ENCODE measurements at places on chromosomes 11 and 22.

DNA sequence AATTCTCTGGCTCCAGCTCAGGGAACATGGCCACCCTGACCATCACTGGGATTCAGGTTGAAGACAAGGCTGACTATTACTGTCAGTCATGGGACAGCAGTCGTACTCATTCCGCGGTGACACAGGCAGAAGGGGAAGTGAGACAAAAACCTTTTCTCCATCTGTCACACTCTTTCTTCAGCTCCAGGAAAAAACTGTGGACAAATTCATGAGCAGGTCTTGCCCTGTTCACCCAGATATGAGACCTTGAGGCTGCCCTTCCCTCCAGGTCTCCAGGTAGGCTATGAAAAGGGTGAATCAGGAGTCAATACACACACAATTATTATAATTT lies 39.4 kb upstream of the GGTLC2 start:
- DNase-seq: no peak

GRCh38 chr22:17167486-17167885 lies 8.4 kb upstream of the HDHD5 start:
- DNase-seq: no peak

DNA sequence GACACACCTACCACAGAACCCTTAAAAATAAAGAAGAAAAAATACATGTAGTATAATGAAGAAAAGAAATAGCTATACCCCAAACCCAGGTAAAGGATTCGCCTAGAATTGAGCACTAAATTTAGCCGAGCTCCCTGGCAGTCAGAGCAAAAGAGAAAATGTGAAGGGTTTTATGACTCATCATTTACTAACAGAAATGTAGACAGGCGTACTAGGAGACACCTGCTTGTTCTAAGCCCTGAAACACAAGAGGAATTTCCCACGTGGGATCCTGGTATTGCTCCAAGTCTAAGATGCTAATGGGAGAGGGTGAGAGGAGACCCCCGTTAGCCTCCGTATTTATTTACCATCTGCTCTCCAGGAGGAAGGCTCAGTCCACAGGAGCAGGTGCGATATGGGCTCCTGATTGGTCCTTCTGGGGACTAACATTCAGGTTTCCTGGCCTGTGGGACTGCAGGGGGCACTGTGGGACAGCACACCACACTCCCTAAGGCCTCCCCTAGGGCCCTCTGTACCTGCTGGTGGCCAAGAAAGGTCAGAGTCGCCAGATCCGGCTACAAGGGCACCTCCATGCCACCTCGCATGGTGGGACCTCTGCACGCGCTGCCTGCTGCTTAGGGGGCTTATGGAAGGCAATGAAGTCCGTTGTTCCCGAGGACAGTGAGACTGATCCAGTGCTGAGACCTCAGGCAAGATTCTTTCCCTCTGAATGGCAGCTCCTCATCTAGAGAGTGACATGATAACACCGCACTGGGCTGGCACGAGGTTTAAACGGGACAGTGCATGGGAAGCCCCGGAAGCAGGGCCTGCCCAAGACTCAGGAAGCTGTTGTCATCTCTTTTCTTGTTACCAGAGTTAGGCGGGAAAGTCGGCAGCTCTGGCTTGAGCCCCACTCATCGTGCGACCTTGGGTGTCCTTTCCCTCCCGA lies 25.8 kb downstream of the KCNC1 start:
- DNase-seq: no peak

DNA sequence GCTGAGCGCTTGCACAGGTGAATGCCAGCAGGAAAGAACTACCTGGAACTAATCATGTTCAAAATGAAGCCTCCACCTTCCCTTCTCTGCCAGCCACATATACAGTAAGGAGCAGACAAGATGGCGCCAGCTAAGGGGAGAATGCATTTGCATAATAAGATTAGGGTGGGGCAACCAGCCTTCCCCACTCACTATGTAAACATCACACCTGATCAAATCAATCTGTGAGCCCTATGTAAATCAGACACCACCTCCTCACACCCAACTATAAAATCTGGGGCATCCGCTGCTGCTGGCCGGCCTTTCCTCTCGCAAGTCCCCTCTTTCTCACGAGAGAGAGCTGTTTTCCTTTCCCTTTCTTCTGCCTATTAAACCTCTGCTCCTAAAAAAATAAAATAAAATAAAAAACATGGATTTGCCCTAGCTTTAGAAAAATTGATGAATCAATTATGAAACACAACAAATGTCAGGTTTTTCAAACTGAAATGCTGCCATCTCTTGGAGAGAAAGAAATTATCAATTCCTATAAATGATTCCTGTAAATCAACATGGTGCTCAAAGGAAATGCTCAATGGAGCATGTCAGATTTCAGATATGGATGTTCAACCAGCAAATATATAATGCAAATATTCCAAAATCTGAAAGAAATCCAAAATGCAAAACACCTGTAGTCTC lies 108.9 kb downstream of the SGSM3 start:
- no peak for DNase-seq

DNA sequence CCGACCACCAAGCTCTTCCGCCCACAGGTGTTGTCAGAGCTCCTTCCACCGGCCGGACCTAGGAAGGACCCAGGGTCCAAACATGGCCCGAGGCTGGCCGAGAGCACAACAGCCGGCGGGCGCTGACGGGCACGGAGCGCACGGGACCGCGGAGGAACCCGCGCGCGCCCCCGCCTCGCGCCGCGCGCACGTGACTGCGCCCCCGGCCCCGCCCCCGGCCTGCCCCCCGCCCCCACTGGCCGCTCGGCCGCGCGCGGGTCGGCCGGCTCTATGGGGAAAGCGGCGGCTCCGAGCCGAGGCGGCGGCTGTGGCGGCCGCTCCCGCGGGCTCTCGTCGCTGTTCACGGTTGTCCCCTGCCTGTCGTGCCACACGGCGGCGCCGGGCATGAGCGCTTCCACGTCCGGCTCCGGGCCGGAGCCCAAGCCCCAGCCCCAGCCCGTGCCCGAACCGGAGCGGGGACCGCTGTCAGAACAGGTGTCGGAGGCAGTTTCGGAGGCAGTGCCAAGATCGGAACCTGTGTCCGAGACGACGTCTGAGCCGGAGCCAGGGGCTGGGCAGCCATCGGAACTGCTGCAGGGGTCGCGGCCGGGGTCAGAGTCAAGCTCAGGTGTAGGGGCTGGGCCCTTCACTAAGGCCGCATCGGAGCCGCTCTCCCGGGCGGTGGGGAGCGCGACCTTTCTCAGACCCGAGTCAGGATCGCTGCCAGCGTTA lies at the start of gene OSBP2:
Gene OSBP2 (plus strand): TSS at position 235 of the 711 bp plus-strand sequence. CDS start 36 bp downstream, at position 271.
- no peak for DNase-seq

GRCh38 chr11:65169164-65169641 lies 830 bp upstream of the SPDYC start:
- DNase-seq: no peak

DNA sequence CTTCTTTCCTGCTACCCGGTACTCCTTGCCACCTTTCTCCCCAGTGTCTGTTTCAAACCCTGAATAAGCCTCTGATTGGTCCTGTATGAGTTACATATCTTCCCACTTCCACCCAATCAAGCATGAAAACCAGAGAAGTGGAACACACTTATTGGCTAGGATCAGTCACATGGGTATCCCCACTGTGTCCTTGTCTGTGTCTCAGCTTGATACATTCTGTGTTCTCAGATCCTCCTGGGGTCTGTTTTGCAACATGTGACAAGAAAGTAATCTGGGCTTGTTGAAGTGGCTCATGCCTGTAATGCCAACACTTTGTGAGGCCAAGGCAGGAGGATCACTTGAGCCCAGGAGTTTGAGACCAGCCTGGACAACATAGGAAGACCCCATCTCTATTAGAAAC lies 23.9 kb downstream of the MCHR1 start:
- DNase-seq: no peak

DNA sequence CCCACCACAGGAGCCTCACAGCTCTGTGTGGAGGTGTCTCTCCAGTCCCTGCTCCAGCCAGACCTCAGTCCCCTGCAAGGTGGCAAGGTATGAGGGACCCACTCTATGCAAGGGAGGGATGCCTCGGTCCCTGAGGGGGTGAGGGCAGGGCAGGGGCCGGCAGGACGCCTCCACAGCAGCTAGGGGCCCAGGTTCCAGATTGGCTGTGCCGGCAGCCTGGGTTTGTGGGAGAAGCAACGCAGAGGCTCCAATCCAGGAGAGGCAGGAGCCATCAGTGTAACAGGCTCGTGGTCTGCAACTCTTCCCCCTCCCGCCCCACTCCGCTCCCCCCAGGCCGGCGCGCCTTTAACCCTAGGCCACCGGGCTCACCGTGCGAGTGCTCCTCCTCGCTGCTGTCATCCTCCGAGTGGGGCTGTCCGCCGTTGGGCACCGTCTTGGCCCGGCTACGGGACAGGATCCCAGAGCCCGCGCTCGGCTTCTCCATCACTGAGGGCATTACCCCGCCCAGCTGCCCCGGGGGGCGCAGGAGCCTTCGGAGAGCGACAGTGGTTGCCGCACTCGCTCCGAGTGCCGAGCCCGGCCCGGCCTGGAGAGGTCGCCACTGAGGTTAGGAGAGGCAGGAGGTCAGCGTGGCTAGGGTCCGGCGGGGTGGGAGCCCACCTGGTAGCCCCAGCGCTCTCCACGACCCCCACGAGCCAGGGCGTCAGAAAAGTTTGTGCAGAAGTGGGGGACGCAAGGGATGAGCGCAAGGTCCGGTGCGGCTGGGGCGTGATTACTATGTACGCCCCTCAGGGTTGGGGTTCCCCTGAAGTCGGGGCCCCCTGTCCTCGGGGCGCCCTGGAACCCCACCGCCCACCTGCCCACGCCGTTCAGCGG lies 765 bp downstream of the RCOR2 start:
- DNase-seq: peak; percentile 14

DNA sequence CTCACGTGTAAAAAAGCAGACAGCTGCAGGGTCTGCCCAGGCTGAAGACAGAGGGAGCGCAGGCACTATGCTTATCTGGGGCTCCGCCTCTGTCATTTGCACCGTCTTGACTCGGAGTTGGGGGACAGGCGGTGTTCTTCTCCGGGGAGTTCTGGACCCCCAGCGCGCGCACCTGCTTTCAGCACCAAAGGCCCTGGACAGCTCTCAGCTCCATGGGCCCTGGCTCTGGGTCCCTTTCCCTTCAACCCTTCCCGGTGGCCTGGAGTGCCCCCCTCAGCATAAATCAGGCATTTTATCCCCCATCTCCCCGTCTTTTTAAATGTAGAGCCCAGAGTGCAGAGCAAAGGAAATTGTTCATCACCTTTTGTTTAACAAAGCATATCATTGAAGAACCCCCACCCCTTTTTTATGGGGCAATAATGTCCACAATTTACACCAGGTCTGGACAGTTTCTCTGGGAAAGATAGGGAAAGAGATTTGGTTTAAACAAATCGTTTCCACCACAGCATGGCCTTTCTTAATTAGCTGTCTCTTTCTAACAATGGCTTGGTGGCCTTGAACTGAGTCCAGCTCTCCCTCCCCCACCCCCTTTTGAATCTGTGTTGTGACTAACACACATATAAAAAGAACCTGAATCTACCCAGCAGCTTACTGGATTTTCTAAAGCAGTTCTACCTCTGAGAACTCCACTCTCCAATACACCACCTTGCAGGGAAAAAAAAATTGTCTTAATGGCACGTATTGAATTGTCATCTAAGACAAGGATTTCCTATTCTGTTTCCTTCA lies 1.7 kb downstream of the SEZ6L start:
- no peak for DNase-seq

GRCh38 chr11:73197348-73197747 lies 20.7 kb upstream of the P2RY2 start:
- no peak for DNase-seq

Measured in stimulated activated CD8-positive, alpha-beta memory T cell treated with anti-CD3 and anti-CD28 coated beads, Interleukin-7, amount 100 ng/mL, for 24 hours (primary cell).